ENCODE measurements at places on chromosomes 7 and 10.

DNA sequence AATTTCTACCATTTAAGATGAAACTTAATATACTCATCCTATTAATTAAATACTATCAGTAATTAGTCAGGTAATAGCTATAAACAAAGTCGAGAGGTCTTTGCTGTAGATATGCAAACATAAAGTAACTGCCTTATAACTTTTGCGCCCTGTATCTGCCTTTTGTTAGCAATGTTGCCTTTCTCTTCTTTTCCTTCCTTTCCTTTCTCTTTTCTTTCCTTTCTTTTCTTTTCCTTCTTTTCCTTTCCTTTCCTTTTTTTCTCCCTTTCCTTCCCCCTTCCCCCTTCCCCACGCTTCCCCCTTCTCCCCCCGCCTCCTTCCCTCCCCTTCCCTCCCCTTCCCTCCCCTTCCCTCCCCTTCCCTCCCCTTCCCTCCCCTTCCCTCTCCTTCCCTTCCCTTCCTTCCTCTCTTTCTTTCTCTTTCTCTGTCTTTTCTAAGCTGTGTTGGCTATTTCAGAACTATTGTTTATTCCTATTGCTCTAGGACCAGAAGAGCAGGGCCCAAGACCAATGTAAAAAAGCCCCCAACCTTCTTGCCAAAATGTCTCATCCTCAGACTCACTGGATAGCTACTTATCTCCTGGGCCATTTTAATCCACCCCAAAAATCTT lies 65.3 kb upstream of the DKK1 start:
- no peak for DNase-seq

DNA sequence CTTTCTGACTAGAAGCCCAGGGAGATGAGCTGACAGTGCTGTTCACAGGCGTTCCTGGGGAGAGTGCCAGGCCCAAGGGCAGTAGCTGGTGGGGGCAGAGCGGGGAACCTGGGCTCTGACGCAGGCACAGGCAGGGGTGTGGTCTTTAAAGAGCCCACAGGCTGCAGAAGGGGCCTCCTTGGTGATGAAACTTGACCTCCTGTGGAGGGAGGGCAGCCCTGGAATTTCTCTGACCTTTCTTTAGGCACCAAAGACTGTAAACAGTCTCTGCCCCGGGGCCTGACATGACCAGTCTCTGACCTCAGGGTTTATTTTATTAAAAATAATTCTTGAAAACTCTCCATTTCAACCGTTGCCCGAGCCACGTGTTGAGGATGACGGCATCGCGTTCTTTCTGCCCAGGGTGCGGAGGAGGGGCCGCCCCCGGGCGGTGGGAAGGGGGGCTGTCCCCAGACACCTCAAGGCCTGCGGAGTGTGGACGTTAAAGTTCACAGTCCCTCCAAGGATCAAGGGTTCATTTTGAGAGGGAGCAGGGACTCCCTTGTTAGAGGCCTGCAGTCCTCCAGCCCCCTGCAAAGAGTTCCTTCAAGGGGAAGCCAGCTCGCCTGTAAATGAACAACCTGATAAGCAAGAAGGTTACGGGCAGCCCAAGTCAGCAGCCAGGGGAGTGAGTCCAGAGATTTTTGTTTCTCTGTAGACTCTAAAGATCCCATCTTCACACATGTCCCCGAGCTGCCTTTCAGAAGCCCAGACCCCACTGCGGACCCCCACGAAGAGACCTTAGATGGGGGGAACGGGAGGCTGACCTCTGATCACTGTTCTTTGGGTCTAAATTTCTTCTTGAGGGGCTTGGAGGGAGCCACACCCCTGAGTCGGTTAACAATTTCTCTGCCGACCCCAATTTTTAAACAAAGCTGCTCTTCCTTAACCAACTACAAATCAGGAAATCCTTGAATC lies 128.9 kb downstream of the VIPR2 start:
- no peak for DNase-seq

GRCh38 chr10:118342638-118343020 lies 505 bp upstream of the FAM204A start:
- DNase-seq: no peak

DNA sequence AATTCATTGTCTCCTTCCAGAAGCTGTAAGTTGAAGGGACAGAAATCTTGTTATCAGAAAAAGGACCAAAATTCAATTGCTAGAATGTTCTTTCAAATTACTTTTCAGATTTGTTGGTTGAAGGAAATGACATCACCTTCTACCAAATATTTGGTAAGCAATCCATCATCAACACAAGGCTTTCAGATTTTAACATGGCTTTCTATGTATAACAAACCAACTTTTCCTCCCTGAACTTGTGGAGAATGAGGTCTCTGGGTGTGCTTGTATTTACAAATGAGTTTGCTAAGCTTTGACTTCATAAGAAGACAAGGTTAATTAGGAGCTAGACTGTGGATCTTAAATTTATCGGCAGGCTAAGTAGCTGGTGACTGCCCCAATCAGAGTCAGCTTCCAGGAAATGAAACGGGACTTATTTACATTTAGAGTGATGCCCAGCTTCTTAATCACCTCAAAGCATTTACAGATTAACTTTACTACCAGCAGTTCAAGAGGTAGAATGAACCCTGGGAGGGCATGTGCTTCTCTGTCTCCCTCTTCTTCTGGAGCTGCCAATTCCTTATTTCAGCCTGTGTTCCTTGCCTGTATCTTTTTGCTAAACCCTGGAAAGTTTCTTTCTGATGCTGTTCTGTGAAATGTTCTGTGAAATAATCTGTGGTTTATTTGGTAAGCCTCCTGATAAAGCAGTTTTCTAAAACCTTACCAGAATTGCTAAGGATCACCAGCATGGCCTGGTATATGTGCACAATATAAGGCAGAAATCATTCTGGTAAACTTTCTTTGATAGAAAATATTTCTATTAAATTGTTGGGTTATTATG lies 248.8 kb upstream of the FZD8 start:
- no peak for DNase-seq

GRCh38 chr10:11161096-11161495 lies 143.4 kb downstream of the CELF2 start:
- DNase-seq: no peak

DNA sequence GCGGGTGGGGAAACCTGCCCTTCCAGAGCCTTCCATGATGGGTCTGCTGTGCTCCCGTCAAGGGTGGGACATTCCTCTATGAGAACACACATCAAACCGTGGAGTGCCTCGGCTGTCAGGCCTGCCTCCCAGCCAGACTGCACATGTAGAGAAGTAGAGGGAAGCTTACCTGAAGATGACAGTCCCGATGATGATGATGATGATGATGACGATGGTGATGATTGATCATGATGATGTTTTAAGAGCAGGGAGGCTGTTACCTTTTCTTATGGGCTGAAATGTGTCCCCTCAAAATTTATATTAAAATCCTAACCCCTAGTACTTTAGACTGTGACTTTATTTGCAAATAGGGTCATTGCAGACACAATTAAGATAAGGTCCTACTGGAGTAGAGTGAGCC lies 76.1 kb upstream of the ANLN start:
- no peak for DNase-seq

DNA sequence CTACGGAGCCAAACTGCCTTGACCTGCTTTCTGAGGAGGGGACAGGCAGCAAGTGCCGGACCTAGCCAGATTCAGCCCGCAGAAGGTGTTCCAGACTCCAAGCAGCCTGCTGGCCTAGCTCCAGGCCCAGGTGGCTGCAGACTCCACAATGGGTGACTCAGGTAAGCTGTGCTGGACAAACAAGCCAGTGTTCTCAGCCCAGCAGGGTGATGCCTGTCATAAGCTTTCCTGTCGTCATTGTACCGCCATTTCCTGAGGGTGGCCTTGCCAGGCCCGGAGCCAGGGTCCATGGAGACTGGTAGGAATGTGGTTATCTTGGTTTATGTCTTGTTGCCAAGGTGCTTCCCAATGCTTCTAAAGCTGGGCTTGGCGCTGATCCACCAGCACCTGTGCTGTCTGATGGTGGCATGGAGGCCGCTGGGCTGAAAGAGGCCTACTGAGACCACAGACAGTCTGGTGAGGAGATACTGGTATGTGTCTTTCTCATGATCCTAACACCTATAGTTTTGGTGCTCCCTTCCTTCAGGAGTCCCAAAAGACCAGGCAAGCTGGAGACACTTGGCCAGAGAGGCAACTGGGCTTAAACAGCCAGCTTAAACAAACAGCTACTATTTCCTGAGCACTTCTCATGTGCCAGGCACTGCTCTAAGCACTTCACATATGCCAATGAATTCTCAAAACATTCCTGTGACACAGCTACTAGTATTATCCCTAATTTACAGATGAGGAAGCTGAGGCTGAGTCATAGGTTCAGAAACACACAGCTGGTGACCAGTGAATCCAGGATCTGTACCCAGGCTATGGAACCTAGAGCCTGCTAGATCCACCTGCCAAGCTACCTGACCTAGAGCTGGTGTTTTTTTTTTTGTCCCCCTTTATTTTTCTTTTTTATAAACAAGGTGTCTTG lies 42.0 kb downstream of the ZC3HC1 start:
- no peak for DNase-seq

DNA sequence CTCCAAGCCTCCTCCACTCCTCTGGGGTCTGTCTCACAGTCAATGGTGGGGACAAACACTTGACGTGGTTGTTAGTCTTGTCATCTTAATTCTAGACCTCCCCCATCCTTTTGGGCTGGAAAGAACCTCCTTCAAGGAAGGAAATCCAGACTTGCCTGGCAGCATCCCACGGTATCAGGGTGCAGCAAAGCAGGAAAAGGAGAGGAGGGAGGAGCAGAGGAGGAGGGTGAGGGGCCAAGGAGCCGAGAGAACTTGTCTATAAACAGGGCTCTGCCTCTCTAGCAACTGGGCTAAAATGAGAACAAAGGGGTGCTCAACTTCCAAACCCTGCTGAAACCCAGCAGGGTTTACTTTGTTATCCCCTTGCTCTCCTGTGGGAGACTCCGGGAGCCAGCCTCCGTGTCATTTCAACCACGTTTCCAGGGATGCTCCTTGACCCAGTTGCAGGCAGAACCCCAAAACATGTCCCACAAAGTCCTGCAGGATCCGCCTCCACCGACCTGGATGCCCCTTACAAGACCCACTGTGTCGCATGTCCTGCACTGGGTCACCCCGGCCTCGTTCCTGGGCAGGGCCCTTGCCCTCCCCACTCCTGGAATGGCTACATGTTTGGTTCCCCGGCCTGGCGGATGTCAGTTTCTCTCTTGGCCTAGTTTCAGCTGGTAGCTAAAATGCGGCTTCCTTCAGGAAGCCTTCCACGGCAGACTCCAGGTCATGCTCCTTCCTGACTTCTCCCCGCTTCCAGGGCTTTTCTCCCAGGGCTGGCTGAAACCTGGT lies 69.7 kb upstream of the MGMT start:
- DNase-seq: no peak

- DNase-seq: no peak
Measured at GRCh38 chr10:132468651-132469050, 68.9 kb upstream of the INPP5A start.

All from activated CD4-positive, alpha-beta T cell treated with anti-CD3 and anti-CD28 coated beads for 4 hours (primary cell).